ENCODE measurements at places on chromosomes 13 and 19.

DNA sequence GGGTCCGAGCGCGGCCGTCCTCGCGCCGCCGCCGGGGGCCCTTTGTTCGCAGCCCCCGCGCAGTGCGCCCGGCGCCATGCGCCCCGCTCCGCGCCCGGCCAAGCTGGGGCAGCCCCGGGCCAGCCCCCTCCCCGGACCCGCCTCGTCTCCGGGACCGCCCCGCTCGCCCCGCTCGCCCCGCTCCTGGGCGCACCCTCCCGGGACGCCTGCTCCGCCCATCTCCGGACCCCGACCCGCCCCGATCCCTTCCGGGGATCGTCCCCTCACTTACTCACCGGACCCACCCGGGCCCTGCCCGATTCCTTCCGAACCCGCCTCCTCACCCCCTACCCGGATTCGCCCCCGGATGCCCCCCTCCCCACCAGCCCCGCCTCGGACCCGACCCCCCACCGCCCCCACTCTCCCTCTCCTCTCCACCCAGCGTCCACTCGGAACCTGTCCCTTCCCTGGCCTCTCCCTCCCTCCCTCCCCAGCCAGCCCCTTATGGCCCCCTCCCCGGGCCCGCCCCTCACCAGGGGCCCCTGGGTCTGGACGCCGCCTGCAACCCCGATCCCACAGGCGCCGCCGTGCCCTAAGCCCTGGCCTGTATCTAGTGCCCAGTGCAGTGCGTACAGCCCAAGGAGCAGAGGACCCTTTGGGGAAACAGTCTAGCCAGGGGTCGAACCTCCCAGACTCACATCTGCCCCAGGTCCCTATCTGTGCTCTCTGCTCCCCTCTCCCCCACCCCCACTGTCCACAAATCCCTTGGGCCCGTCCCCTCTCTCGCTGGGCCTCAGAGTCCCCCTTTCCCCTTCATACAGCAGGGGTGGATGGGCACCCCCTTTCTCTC lies at the start of gene CPAMD8:
Gene CPAMD8 (minus strand): TSS at position 105 of the 829 bp plus-strand sequence. CDS start 168 bp downstream, outside the sequence.
- DNase-seq: no peak

DNA sequence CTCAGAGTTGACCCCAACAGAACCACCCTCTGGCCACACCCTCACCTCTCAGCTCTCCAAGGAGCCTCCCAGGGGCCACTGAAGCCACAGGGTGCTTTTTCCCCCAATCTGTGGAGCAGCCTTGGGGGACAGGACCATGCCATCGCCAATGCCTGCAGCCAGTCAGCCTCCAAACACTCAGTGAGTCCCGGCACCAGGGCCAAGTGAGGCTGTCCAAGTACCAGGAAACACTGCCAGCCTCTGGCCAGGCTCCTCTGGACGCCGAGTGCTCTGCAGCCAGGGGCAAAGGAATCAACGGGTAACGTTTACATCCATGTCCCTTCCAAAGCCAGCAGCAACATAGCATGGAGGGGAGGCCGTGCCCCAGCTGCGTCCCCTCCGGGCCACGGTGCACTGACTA lies 9.5 kb upstream of the COMP start:
- no peak for DNase-seq

DNA sequence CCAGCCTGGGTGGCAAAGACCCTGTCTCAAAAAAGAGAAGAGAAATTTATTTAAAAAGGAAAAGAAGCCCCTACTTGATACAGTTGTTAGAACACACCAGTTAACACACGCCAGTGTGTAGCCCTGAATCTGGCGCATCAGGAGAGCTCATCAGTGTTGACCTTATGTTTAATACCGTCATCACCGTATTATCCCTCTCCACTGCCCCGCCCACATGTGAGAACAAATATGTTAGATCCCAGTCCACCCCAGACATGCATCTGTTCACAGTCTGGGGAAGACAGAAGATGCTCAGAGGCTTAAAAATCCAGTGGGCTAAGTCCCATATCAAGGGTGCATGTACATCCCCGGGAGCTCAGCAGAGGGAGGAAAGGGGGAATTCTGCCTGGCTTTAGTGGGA lies 155.2 kb downstream of the DPF1 start:
- no peak for DNase-seq

- no peak for DNase-seq
Observed at GRCh38 chr19:34075661-34076091, 96.6 kb upstream of the LSM14A start.

DNA sequence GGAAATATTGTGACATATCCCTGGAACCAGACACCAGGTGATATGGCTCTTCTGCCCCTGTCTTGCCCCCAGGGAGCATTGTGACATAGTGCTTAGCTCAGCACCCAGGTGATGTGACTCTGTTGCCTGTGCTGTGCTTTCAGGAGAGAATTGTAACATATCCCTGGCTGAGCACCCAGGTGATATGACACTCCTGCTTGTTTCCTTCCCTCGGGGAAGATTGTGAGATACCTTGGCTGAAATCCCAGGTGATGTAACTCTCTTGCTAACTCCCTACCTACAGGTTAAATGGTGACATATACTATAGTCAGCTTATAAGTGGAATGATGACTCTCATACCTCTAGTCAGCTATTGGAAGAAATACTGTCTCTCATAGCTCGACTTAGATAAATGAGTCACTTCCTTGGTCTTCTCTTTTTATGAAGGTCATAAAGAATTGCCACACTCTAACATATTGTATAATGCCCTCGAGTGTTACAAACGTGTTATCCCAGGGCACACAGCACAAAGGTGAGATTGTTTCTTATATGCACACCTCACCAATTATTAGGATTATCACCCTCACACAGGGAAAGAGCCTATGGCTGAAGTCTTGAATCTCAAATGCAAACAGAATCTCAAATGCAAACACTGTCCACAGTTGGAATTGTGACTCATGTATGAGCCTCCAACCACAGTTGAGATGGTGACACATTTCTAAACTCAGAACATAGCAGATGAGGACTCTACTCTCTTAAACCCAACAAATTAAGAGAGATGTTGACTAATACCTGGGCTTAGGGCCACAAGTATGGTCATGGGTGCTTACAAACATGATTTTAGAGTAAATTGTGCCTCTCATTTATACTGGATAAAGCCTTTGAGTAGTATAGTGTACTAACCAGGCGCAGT lies 32.7 kb upstream of the ZNF254 start:
- DNase-seq: peak; percentile 5

DNA sequence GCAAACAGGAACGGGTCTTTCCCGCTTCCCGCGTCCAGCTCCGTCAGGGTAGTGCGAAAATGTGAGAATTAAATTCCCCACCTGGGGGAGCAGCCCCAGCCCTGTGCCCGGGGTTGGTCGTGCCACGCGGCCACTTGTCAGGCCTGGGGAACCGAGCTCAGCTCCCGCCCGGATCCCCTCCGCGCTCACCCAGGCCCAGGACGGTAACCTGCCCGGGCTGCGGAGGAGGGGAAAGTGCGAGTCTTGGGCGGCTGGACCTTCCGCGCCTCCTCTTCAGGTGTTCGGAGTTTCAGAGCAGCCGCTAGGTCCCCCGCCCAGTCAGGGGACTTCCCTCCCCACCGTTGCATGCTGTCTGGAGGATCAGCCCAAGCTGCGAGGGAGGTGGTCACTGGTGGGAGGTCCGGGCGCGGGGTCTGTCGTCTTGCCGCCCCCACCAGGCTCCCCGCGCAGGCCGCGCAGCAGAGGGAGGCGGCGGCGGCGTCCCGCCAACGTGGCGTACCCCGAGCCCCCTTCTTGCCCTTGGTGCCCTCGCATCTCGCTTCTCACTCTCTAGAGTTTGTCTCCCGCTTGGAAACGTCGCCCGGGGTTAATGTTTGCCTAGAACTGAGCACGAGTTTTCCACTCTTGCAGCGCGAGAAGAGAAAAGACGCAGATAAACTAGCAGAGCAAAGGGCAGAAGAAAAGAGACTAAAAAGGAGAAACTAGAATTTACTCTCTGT lies 8.1 kb downstream of the URAD start:
- no peak for DNase-seq

DNA sequence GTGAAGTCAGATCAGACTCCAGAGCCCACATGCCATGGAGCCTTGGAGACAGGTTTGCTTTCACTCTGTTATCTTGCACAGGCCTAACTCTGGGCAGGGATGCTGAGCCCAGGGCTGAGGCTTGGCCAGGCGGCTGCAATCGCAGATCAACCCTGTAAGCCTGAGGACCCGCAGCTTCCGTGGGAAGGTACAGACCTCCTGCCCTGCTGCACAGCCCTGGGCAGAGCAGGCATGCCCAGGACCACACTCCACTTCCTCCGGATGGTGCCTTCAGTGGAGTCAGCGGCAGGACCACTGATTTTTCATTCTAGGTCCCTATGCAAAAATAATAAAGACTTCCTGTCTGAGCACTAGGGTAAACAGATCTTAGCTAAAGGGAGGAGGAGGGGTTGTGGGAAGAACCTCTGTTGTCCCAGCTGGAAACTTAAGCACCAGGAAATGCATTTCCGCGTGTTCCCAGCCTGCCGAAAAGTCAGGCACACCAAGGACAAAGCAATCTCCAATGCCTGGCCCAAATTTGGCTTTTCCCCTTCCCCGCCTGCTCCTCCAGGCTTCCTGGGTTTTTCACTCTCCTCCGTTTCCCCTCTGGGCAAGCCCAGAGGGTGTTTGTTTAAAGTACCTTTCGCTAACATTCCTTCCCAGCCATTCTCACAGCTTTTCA lies 87.3 kb downstream of the KCTD15 start:
- DNase-seq: no peak

GRCh38 chr19:37691881-37692504 lies 27.6 kb downstream of the ZNF607 start:
- peak; percentile 81 for DNase-seq

- DNase-seq: peak; percentile 19
Observed at GRCh38 chr13:32443111-32443510, 15.2 kb upstream of the N4BP2L1 start.

DNA sequence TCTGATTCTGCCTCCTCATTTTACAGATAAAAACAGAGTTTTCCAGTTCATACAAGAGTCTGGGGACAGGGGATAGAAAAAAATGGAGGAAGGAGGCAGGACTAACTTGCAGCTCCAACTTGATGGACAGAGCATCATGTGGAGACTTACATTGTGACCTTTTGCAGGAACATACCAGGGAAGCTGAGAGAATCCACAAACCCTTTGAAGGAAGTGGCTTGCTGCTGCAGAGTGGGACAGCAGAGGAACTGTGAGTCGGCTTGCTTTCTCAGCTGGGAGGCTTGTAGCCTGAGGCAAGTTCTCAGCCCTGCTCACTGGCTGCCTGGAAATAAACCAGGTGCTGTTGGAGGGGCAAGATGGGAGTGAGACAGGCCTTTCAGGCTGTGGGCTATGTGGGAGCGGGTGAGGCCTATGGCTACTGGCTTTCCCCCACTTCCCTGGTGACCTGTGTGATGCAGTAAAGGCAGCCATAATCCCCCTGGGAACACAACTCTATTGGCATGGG lies 614.4 kb downstream of the KCTD12 start:
- no peak for DNase-seq

GRCh38 chr13:106318941-106319411 lies 216.5 kb downstream of the EFNB2 start:
- DNase-seq: no peak

- DNase-seq: no peak
Observed at GRCh38 chr13:36907821-36908220, 12.2 kb downstream of the SMAD9 start.

GRCh38 chr19:1105873-1106840 lies 2.4 kb downstream of the GPX4 start:
- no peak for DNase-seq

- DNase-seq: no peak
Observed at GRCh38 chr19:1850809-1851653, 2.7 kb upstream of the REXO1 start.

DNA sequence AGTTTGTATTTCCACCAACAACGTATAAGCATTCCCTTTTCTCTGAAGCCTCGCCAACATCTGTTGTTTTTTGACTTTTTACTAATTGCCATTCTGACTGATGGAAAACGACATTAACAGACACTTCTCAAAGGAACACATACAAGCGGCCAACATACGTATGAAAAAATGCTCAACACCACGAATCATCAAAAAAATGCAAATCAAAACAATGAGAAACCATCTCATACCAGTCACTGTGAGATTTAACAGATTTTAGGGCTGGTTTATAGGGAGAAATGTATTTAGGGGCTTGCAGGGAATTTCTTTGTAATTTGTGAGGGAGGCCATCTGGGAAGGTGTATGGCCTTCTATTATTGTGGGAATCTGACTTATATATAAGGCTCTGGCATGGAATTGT lies 2.8 kb upstream of the DZIP1 start:
- DNase-seq: no peak

DNA sequence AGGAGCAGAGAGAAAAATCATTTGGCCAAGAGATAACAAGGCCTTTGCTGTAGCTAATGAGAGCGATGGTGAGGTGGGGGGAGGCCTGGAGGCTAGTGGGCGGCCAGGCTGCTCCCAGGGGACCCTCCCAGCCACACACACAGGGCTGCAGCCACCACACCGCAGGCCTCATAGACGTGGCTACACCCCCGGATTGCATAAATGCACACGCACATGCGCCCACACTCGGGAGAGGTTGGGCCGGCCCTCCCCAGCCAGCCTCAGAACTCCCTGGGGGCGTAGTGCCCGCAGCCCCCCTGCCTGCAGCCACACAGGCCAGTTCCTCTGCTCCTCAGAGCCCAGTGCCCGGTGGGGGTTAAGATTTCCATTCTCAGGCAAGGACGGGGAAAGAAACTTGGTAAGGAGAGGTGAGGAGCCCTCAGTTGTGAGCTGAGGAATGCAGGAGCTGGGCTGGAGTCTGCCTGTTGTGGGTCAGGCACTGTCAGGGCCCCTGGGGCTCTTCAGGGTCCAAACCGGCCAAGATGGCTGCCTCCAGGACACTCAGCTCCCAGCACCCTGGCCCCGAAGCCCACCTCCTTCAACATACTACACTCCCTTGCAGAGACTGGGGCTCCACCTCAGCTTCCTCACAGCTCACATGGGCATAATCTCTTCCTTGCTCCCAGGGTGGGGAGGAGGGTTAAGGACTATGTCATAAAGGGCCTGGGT lies 8.0 kb downstream of the PTH2 start:
- DNase-seq: no peak

- no peak for DNase-seq
Observed at GRCh38 chr13:67860315-67860714, 630.2 kb upstream of the PCDH9 start.

DNA sequence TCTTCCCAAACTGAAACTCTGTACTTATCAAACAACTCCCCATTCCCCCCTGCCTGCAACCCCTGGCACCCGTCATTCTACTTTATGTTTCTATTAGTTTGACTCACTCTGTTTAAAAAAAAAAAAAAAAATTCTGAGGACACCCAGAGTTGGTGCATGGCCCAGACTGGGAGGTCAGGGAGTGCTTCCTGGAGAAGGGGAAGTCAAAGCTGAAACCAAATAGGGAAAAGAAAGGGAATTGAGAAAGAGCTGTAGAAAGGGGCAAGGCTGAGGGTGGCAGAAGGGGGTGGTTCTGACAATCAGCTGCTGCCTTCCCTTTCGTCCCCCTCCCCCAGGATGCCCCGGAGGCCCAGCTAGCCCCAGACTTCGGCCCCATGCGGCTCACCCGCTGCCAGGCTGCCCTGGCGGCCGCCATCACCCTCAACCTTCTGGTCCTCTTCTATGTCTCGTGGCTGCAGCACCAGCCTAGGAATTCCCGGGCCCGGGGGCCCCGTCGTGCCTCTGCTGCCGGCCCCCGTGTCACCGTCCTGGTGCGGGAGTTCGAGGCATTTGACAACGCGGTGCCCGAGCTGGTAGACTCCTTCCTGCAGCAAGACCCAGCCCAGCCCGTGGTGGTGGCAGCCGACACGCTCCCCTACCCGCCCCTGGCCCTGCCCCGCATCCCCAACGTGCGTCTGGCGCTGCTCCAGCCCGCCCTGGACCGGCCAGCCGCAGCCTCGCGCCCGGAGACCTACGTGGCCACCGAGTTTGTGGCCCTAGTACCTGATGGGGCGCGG lies 9.0 kb upstream of the STRN4 start:
- DNase-seq: no peak
